ENCODE measurements at places on chromosomes 6 and 20.

GRCh38 chr20:10795286-10796026, 121.7 kb upstream of the JAG1 start:
- no peak for DNase-seq

DNA sequence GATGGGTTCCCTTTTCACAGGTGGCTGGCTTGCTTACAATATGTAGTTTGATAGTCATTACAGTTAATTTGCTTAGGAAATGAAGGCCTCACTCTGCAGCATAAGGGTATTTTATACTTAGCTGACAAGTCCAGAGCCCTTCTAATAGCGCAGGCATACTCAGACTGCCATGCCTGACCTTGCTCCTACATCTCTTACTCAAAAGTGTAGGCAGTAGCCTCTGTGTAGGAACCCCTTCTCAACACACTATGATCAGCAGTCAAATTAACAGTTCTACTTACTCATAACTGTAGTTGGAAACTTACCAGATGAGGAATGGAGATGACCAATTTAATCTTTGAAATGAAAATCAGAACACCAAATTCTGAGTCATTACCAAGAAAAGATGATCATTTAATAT, 373.5 kb downstream of the TBC1D32 start:
- no peak for DNase-seq

GRCh38 chr20:19257865-19258264, 45.4 kb downstream of the SLC24A3 start:
- no peak for DNase-seq

DNA sequence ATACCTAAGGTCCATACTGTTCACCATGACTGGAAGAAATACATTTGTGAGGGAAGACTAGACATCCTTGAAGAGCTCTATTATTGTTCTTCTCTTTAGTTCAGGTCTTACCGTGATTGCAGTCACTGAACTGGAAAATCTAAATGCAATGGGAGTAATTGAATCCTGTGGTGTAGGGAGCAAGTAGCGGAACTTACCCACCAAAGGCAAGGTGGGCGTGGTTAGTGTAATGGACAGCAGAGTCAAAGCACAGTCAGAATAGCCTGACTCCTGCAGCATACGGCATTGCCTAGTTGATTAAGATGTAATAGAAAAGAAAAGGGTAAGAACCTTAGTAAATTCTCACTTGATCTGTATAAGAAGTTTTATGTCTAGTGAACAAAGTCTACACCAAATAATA, 679.7 kb upstream of the EPHA7 start:
- no peak for DNase-seq
